ENCODE measurements at places on chromosomes 11 and 22.

GRCh38 chr11:22685111-22685510 lies 18.7 kb downstream of the GAS2 start:
- DNase-seq = no peak

DNA sequence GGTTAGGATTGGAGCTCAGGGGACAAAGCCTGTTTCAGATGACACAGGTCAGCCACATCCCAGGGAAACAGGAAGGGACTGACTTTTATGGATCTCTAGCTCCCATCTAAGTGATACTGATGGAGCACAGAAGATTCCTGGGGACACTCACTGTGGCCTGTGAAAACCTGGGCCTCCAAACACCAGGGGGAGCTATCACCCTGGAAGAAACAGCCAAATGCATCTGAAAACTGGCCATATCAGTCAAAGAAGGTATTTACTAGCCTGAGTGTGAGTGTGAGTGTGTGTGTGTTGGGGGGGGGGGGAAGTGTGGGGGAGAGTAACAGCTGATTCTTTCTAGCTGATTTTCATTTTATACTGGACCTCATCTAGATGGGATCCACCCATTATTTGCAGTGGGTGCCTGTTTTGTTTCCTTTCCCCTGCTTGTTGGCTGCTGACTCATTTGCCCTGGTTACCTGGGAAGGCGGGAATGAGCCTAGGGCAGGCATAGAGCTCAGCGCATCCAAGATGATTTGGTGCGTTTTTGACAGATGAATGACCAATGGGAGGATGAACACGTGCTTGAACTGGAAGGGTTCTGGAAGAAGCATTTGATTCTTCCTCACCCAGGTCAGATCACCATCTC lies 284.0 kb downstream of the KIRREL3 start:
- peak; percentile 33 for DNase-seq

DNA sequence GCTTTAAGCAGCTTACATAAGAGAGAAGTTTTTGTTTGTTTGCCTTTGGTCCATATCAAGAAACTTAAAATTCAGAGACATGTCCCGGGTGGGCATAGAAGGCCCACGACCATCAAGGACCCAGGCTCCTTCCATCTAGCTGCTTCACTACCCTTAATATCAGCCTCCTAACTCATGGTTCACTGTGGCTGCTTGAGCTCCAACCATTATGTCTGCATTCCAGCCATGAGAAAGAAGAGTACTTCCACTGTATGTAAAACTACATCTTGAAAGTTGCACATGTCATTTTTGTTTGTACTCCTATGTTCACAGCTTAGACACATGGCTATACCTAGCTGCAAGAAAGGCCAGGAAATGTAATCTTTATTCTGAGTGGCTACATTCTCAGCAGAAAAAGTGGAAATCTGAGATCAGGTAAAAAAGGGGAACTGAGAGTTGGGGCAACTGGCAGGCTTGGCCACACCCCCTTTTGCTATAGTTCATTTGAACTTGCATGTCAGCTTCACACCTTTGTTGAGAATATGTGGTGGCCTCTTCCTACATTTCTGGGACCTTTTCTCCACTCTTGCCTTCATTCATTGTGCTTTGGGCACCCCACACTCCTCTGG lies 81.3 kb upstream of the TP53I11 start:
- peak; percentile 79 for DNase-seq

DNA sequence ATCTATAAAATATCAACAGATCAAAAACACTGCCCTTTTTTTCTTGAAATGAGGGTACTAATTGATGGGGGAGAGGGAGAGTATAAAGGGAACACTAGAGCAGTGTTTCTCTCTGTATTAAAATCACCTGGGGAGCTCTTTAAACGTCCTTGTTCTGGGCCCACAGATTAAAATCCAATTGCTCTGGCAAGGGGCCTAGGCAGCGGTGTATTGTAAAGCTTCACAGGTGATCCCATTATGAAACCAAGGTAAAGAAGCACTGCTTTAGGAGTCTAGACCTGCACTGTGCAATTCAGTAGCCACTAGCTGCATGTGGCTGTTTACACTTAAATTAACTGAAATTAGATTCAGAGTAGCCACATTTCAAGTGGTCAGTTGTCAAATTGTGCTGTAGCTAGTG lies 3.0 kb downstream of the AQP11 start:
- DNase-seq = no peak

- no peak for DNase-seq
Observed at GRCh38 chr11:134957540-134958335, 545.7 kb upstream of the B3GAT1 start.

GRCh38 chr11:108027057-108027456 lies 18.4 kb downstream of the CUL5 start:
- DNase-seq = no peak

GRCh38 chr11:6405052-6405667 lies 13.7 kb downstream of the APBB1 start:
- DNase-seq = no peak

DNA sequence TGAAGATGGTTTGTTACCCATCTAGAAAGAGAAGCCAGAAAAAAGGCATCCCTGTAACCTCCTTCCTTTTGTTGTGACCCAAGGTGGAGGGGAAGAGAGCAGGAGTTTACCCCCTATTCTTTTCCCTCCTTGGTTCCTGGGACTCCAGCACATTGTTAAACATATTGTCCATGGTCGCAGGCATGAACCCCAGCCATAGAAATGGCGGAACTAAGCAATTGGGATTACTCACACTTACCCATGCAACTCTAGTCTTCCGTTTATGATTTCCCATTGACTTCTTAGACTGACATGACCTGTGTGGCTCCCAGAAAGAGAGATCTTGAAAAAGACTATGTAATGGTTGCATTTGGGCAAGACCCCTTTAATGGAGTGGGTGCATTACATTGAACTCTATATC lies 45.4 kb downstream of the OR4C46 start:
- no peak for DNase-seq
